Right renal pelvis (tissue), 4 donors: ENCODE measurements at places on chromosomes 2 and 18. TPM values are rescaled to one million over a fixed set of nuclear protein-coding genes. Genes with fewer than 3 reads are reported as not detected.

The SPP2 gene
- polyA plus RNA-seq, result not detected

The ITM2C gene
- 1,129 TPM for polyA plus RNA-seq

The C2orf66 gene
- 0.37 TPM for polyA plus RNA-seq

The MATN3 gene
- polyA plus RNA-seq, result 4.3 TPM

The VIT gene
- 0.07 TPM for polyA plus RNA-seq

The RNF125 gene
- 2.4 TPM for polyA plus RNA-seq

The REG3G gene
- not detected for polyA plus RNA-seq

The QPCT gene
- 16.5 TPM for polyA plus RNA-seq

The FAM124B gene
- 3.1 TPM for polyA plus RNA-seq

The EPG5 gene
- 19.2 TPM for polyA plus RNA-seq

The SKA1 gene
- 8.3 TPM for polyA plus RNA-seq

The TUBB6 gene
- polyA plus RNA-seq, result 75.3 TPM

GRCh38 chr2:143474586-143474985, 345.4 kb downstream of the ARHGAP15 start:
- no peak for DNase-seq

- no peak for DNase-seq
These were observed 57.1 kb downstream of the MAP4K4 start for GRCh38 chr2:101754618-101755017.

DNA sequence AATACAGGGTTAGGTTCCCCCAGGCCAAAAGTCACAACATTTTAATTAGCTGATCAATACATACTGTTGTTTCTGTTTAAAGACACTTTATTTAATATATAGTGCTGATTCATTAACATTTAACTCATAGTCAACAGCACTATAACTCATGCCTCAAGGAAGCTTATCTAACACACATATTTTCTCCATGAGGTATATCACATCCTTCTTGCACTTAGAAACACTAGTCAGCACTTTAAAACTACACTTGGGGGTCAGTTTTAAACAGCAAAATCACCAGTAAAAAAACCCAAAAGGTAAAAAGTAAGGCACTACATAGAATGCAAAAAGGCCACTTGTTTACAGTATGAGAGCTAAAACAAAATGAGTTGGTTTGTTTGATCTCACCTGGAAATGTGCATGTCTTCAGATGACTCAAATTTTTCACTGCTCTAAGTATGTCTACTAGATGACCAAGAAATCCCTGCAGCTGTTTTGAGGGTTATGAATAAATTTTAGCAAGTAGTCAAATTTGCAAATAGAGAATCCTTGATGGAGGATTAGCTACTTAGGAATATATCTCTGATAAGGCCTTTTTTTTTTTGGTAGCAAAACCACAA, 54.1 kb upstream of the EPB41L5 start:
- no peak for DNase-seq

- no peak for DNase-seq
These were observed 13.6 kb upstream of the RTN4 start for GRCh38 chr2:55063713-55064323.

DNA sequence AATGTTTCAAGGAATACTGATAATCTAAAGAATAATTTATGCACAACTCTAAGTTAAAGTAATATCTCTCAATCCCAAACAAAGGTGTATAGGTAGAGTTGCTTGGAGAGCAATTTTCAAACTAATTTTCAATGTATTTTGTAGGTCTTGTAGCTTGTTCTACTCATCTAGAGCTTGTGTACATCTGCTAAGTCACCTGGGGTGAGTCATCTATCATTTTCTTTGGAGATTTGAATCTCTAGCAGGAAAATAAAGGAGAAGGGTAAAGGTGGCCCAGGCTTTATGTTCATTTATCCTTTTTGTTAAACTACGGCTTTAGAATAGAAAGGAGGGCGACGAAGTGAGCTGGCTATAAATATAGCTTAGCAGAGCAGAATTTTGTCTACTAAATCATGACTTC, 76.8 kb upstream of the THUMPD2 start:
- no peak for DNase-seq

- DNase-seq, result no peak
These were observed 33.7 kb downstream of the BOK start for GRCh38 chr2:241592126-241592845.

DNA sequence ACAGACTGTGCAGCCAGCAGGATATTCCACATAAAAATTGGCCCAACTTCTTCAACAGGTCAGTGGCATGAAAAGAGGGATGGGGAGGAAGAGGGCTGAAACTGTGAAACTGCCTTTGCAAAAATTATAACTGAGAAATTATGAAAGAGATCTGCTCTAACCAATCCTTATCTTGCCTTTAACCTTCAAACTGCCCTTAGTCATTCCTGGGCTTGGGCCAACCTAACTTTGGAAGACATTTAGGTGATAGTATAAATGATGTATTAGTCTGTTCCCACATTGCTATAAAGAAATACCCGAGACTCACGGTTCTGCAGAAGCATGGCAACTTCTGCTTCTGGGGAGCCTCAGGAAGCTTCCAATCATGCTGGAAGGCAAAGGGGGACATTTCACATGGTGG, 74.5 kb downstream of the RPL31 start:
- DNase-seq, result no peak

DNA sequence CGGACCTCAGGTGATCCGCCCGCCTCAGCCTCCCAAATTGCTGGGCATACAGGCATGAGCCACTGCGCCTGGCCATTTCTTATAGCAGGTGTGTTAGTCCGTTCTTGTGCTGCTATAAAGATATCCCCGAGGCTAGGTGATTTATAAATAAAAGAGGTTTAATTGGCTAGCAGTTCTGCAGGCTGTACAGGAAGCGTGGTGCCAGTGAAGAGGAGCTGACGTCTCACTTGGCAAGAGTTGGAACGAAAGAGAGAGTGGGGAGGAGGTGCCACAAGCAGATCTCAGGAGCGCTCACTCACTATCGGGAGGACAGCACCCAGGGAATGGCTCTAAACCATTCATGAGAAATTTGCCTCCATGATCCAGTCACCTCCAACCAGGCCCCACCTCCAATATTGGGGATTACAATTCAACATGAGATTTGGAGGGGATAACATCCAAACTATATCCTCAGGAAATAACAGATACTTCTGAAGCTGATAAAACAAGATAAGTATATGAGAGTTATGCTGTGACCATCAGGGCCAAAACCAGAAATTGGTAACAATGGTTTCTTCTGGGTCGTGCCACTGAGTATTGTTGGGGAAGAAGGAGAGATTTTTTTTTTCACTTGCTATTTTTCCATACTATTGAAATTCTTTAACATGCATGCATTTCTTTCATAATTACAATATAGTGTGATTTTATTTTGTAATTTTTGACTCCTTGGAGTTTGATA, 7.4 kb upstream of the RMC1 start:
- DNase-seq, result no peak

DNA sequence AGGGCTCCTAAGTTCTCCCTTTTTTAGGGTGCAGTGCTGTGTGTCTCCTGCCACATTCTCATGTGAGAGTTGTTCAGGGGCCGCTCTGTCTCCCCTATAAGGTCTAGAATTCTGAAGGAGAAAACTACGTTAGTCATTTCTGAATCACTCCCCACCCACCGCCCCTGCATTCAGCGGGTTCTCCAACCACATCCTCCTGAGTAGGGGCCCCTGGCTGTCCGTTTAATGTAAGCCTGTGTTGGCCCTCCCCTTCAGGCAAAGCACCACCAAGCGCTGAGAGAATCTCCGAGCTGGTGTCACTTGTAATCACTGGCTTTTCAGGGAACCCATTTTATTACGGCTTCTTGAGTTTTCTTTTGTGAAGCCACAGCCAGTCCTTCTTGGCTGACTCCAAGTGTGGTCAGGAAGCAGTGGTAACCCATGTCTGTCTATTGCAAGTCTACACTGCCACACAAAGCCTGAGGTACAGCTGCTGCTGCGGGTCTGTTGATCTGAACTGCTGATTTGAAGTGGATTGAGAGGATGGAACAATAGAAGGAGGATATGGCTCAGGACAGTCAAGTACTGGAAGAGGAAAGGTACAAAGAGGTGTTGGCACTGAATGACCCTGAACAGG, 16.9 kb downstream of the LCT start:
- no peak for DNase-seq

GRCh38 chr2:224608104-224608503, 22.9 kb upstream of the CUL3 start:
- no peak for DNase-seq

- DNase-seq, result no peak
These were observed 18.9 kb upstream of the POLR1B start for GRCh38 chr2:112523291-112523777.

DNA sequence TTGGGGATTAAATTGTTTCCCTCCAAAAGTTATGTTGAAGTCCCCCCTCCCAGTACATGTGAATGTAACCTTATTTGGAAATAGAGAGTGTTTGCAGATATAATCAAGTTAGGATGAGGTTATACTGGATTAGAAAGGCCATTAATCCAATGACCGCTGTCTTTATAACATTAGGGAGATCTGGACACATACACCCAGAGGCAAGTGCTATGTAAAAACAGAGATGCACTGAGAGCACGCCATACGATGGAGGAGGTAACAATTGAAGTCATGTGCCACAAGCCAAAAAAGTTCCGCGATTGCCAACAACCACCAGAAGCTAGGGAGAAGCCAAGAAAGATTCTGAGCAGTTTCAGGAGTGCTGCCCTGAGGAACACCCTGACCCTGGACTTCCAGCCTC, 153.3 kb downstream of the RNF144A start:
- no peak for DNase-seq

DNA sequence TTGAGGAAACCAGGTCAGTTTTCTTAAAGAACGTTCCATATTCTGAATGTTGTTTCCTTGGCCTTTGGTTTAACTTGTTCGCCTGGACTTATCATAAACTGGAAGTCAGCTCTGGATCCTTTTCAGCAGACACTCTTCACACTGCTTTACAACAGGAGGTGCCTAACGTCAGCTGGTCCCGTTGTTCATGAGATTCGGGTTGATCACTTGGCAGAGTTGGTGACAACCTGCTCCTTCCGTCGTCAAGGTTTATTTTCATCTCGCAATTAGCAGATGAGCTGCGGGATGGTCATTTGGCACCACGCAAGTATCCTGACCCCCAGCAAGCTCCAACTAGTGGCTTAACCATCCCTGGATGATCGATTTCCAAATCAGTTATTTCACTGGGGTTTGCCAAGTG, 23.0 kb upstream of the BIN1 start:
- no peak for DNase-seq

DNA sequence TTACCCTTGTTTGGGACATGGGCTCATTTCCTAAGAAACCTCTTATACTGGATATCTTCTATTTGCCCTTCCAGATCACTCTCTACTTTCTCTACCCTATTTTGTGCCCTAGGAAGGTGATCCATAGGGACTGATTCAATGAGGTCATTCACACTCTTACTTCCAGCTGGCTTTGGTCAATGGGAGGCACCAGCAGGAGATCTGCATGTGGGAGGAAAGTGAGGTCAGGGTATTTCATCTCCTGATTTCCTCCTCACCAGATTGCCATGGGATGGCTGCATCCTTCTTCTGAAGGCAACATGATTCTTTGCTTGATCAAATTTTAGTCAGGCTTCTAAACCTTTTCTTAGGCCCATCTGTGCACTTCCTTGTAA, 15.2 kb downstream of the M1AP start:
- DNase-seq, result no peak

- DNase-seq, result no peak
These were observed 295.8 kb downstream of the AFF3 start for GRCh38 chr2:99846462-99847107.

- DNase-seq, result no peak
These were observed 70.5 kb downstream of the CACNB4 start for GRCh38 chr2:152028182-152028862.

DNA sequence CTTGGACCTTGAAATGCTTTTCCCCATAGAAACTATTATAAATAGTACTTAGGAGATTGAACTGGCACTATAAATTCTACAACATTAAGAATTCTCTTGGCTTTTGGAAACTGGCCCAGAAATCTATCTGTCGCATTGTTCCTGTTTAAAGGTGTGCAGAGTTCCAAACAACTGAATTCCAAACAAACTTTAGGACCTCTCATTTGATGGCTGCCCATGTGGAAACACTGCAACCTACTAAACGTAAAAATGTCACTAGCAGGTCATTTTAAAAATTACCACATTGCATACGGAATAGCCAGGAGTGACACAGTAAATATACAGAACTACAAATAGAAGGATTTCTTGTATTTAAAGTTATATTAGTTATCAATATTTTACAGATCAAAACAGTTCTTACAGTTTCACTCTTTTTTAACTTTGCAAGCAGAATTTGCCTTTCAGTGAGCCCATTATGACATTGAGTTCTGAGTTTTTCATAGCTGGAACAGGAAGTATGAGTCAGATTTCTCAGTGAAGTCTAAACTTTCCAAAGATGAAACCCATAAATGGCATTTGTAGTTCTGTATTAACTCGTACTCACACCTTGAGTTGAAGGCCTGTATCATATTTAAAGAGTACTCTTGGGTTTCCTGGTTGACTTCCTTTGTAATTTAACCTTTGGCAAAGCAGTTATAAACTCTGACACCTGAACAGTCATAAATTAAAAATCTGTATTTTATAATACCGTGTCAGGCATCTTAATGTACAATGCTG, 142.3 kb upstream of the BOD1L2 start:
- DNase-seq, result no peak

DNA sequence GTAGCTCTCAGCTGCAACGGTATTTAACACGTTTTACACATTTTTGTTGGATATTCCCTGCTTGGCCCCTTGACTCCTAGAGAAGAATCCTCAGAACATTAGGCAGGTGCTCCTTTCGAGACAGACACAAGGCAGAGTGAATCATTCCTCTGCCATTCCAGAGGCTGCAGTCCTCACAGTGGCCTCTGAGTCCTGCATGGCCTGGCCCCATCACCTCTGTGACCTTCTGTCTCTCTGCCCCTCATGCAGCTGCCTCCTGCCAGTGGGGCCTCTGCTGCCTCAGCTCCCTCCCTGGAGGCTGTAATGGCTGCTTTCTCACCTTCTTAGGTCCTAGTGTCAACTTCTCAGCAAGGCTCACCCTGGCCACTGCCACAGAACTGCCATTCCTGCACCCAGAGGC, 101.3 kb downstream of the PTPRM start:
- no peak for DNase-seq

- no peak for DNase-seq
These were observed 125.5 kb downstream of the IRS1 start for GRCh38 chr2:226674123-226674522.

GRCh38 chr2:196481324-196481697, 158.2 kb upstream of the CCDC150 start:
- DNase-seq, result no peak

- DNase-seq, result no peak
These were observed 73.0 kb upstream of the YWHAQ start for GRCh38 chr2:9703701-9704221.

DNA sequence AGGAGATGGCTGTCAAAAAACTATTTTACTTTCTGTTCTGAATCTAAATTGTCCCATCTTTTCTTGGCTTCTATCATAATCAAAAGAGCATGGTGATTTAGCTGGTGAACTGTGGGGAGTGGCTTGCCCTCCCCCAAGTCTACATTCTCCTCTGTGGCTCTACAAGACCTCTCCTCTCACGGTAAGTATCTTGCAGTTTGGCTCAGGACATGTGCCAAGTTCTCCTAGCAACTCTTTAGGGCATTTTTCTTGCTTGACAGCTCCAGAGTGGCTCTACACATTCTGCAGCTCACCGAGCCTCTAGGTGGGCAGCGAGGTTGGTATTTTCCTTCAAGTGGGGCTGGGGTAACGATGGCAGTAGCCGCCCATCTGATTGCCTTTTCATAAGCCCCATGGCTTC, 29.1 kb downstream of the SLC4A5 start:
- no peak for DNase-seq

- DNase-seq, result no peak
These were observed 56.4 kb downstream of the LPIN1 start for GRCh38 chr2:11802782-11803191.
